Myometrial cell (primary cell): ENCODE measurements at places on chromosomes 13 and 19. TPM values are rescaled to one million over a fixed set of nuclear protein-coding genes. Genes with fewer than 3 reads are reported as not detected.

ZSCAN1 gene
- not detected in 2 replicates for total RNA-seq

GRIN2D gene
- total RNA-seq = 0.35 TPM in 1 of 2 replicates, not detected in the other

ALG11 gene
- 9.4 and 9.8 TPM in 2 replicates for total RNA-seq

IL11 gene
- 1.8 and 4.3 TPM in 2 replicates for total RNA-seq

KLF5 gene
- 3.7 TPM in 2 replicates for total RNA-seq

ZNF613 gene
- 3.7 and 8.1 TPM in 2 replicates for total RNA-seq

SIRT6 gene
- total RNA-seq = 25.3 and 38.1 TPM in 2 replicates

ZNF628 gene
- total RNA-seq = 2.5 and 2.6 TPM in 2 replicates

TSKS gene
- 0.18 and 0.58 TPM in 2 replicates for total RNA-seq

MTUS2 gene
- total RNA-seq = not detected in 2 replicates

CGB8 gene
- not detected in 2 replicates for total RNA-seq

C2CD4C gene
- total RNA-seq = not detected in 2 replicates

KIR2DL4 gene
- not detected in 2 replicates for total RNA-seq

U2AF1L4 gene
- total RNA-seq = 4.8 and 6.1 TPM in 2 replicates

HSH2D gene
- total RNA-seq = not detected in 2 replicates

CC2D1A gene
- 24.1 and 37.2 TPM in 2 replicates for total RNA-seq

PODNL1 gene
- 0.29 and 8.9 TPM in 2 replicates for total RNA-seq

DCT gene
- total RNA-seq = not detected in 2 replicates

TSHZ3 gene
- total RNA-seq = 9.5 and 13.8 TPM in 2 replicates

SLC6A16 gene
- not detected in 2 replicates for total RNA-seq

SHC2 gene
- under 0.01 TPM in 1 of 2 replicates, not detected in the other for total RNA-seq

PRTN3 gene
- total RNA-seq = not detected in 2 replicates

ADM5 gene
- total RNA-seq = 0.86 and 2.3 TPM in 2 replicates

CYP4F11 gene
- total RNA-seq = not detected in 2 replicates

CRTC1 gene
- 1.6 and 3.5 TPM in 2 replicates for total RNA-seq

MYBPC2 gene
- total RNA-seq = not detected in 2 replicates

NLRP5 gene
- total RNA-seq = not detected in 2 replicates

FOXA3 gene
- not detected in 2 replicates for total RNA-seq

ZNF382 gene
- 8.1 and 9.6 TPM in 2 replicates for total RNA-seq

ZNF700 gene
- 1.4 and 4.6 TPM in 2 replicates for total RNA-seq

CYP4F8 gene
- total RNA-seq = not detected in 2 replicates

C19orf73 gene
- total RNA-seq = 2.3 and 6.3 TPM in 2 replicates

FCGBP gene
- total RNA-seq = not detected in 2 replicates

EDDM13 gene
- total RNA-seq = not detected in 2 replicates

ADPRHL1 gene
- 0.86 and 0.89 TPM in 2 replicates for total RNA-seq

SYNE4 gene
- 0.18 TPM in 1 of 2 replicates, not detected in the other for total RNA-seq

SULT2B1 gene
- not detected in 2 replicates for total RNA-seq

CABP5 gene
- not detected in 2 replicates for total RNA-seq

PCDH9 gene
- 3.7 TPM in 2 replicates for total RNA-seq

GARIN5B gene
- not detected in 2 replicates for total RNA-seq

KLF1 gene
- not detected in 2 replicates for total RNA-seq

LENG1 gene
- 3.7 and 4.0 TPM in 2 replicates for total RNA-seq

ATP11A gene
- 3.7 and 8.0 TPM in 2 replicates for total RNA-seq

ZNF154 gene
- total RNA-seq = not detected in 2 replicates

ATP4B gene
- total RNA-seq = not detected in 2 replicates

URAD gene
- not detected in 2 replicates for total RNA-seq

ZNF430 gene
- total RNA-seq = 3.2 and 4.3 TPM in 2 replicates

FBXW9 gene
- total RNA-seq = 14.7 and 16.5 TPM in 2 replicates

ACTMAP gene
- 2.0 and 4.4 TPM in 2 replicates for total RNA-seq

CCDC70 gene
- not detected in 2 replicates for total RNA-seq

EHD2 gene
- 141 and 157 TPM in 2 replicates for total RNA-seq

CD70 gene
- not detected in 2 replicates for total RNA-seq

PEAK3 gene
- total RNA-seq = not detected in 2 replicates

MAB21L1 gene
- total RNA-seq = not detected in 2 replicates

MPV17L2 gene
- 15.0 and 45.7 TPM in 2 replicates for total RNA-seq

FAM216B gene
- not detected in 2 replicates for total RNA-seq

MISP3 gene
- 0.29 and 0.35 TPM in 2 replicates for total RNA-seq

ZC3H4 gene
- total RNA-seq = 13.5 and 18.1 TPM in 2 replicates
